ENCODE measurements at places on chromosomes 16 and 17.

DNA sequence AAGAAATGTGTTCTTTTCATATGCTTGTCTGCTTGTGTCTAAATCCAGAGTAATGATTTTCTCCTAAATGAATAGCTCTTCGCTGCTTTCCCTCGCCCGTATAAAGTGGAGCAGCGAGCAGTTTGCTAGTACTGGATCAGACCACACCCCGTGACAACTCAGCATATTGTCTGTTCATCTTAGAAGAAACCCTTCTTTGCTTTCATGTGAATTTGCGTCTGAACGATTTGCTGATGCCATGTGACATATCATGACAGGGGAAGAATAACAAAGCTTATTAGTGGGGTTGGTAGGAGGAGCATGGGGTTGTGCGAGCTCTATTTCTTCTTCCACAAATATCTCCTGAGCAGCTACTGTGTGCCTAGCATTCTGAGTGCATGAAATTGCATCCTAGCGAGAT lies 44.1 kb upstream of the CACNG4 start:
- no peak for DNase-seq

- peak; percentile 40 for DNase-seq
Measured at GRCh38 chr17:29059281-29059680, 16.3 kb downstream of the PIPOX start.

GRCh38 chr16:79536958-79537357 lies 63.6 kb downstream of the MAF start:
- DNase-seq, result no peak

DNA sequence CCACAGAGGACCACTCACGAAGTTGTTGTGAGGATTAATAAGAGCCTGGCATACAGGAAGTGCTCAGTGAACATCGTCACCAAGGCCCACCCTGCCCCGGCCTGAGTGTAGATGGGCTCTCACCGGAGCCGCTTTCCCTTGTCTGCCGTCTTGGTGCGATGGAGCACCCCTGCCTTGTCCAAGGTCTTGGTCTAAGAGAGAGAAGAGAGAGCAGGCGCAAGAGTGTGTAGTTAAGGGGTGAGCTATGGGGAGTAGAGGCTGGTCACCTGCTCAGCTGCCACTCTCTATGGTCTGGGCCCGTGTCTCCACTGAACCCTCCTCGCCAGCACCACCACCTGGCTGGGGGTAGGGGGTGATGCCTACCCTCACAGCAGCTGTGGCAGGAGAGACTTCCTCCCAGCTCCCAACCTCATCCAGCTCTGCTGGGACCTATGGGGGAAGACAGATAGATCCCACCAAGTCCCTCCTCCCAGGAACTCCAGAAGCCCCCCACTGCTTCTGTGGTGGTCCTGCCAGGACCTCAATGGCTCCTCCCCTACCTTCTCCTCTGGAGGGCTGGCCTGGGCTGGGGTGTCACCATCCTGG lies 28.7 kb downstream of the ARHGAP27 start:
- no peak for DNase-seq

- no peak for DNase-seq
Measured at GRCh38 chr17:21330436-21331160, 45.6 kb upstream of the KCNJ12 start.

DNA sequence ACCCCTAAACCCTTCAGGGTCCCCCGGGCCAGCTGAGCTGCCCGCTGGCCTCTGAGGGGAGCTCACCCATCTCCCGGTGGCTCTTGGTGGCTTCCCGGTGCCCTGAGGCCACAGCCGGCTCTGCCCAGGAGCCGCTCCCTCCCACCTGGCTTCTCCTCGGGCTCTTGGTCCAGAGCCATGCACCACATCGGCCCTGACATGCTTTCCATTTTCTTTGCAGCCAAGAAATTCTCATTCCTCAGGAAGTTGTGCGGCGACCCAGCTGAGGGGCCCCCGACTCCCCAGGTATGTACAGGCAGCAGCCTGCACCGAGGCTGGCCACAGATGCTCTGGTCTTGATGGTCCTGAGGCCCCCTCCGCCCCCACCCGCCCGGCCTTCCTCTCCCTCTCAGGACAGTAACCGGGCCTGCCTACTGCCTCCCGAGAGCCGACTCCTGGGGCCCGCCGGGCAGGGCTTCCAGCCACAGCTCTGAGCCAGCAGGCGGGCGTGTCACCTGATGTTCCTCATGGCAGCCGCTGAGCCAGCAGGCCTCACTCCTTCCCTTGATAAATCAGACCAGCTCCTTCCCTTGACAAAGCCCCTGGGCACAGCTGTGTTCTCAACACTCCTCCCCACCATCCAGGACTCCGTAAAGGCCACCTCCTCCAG lies 28.4 kb upstream of the ZFPM1 start:
- DNase-seq, result no peak

DNA sequence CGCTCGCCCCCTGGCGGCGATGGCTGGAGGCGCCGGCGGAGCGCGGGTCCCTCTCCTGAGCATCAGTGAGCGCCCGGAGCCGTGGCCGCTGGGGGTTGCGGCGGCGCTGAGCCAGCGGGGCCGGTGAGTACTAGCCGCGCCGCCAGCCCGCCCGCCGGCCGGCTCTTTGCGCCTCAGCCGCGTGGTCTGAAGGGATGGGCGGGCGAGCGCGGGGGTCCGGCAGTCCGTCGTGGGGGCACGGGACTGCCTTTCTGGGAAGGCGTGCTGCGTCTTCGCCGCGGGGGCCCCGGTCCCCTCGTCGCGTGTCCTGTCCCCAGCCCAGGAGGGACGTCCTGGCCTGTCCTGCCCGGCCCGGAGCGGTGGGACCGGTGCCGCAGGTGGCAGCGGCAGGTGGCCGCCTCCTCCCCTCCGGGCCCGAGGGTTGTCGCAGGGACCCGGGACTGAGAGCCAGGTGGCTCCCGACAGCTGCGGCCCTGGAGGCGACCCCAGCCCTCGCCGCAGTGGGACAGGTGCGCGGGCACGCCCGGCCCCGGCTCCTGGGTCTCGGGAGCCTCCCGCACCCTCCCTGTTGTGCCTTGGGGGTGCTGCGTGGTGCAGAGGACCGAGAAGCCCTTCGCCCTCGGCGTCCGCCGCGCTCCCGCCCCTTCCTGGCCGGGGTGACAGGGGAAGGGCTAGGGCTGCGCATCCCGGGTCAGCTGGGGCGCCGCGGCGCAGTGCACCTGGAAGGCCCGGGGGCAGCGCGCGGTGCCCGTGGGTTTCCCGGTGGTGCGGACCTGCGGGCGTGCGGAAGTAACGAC lies at the start of gene SPECC1:
TSS of gene SPECC1 (plus strand) at position 58 of the 797 bp plus-strand sequence. CDS start 87,293 bp downstream, outside the sequence.
- no peak for DNase-seq

DNA sequence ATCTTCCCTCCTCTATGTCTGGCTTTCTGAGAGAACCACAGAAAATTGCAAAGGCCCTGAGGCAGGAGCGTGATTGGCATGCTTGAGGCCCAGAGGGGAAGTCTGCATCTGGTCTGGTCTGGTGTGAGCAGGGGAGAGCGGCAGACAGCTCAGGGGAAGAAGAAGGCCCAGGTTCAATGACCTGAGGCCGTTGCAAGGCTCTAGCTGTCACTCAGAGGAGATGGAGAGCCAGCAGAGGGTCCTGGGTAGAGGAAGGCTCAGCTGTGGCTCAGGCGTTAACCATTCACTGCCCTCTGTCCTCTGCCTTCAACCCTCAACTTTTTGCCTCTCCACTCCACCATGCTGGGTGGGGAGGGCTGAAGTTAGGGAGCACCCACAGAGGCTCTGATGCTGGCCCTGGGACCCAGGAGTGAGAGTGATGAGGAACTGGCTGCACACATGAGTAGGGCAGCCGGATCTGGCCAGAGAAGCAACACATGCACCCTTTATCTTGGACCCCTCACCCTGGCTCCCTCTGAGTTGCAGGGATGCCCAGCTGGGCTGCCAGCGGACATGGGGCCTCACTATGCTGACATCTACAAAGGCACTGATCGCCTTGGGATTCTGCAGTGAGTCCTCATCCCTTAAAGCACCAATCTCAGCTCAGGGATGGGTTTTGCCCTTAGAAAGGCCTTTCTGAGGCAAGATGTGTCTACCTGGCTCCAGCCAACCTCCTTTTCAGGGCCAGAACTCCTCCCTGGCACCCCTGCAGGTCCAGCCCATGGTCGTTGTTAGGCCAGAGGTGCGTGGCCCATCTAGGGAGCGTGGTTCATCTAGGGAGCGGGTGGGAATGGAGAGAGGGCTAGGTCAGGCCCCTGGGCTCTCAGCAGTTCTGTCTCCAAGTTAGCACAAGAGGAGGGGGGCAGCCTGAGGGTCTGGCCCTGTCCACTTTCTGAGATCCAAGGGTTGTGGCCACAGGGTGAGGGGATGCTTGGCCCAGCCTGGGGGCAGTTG lies 7.7 kb upstream of the KRTAP17-1 start:
- DNase-seq, result no peak

DNA sequence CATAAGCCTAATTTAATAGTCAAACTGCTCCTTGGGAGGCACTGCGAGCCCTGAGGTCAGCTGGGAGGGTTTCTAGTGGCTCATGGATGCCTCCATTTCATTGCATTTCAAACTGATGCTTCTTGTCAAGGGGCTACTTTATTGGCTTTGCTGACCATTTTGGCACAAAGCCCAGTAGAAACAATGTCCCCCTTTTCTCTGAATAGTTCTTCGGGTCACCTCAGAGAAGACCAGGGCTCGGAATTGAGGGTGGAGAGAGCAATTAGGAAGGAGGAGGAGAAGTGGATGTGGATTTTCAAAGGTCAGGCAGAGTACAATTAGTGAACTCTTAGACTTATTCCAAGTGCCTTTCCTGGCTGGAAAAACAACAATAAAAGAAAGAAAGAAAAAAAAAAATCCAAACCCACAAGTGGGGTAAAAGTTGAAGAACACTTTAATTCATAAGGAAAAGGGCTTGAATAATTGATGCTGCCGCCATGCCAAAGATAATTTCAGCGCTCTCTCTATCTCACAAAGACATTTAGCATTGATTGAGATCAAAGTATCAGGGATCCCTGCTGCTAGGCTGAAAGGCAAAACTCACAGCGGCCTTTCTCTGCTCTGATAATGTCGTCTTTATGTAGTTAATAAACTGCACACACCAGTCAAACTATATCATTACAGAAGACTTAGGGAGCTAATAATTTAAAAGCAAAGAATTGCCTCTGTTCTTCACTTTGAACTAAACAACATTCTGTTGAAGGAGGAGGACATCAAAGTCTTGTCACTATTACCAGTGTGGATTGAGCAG lies 122.7 kb downstream of the RGS9 start:
- no peak for DNase-seq

DNA sequence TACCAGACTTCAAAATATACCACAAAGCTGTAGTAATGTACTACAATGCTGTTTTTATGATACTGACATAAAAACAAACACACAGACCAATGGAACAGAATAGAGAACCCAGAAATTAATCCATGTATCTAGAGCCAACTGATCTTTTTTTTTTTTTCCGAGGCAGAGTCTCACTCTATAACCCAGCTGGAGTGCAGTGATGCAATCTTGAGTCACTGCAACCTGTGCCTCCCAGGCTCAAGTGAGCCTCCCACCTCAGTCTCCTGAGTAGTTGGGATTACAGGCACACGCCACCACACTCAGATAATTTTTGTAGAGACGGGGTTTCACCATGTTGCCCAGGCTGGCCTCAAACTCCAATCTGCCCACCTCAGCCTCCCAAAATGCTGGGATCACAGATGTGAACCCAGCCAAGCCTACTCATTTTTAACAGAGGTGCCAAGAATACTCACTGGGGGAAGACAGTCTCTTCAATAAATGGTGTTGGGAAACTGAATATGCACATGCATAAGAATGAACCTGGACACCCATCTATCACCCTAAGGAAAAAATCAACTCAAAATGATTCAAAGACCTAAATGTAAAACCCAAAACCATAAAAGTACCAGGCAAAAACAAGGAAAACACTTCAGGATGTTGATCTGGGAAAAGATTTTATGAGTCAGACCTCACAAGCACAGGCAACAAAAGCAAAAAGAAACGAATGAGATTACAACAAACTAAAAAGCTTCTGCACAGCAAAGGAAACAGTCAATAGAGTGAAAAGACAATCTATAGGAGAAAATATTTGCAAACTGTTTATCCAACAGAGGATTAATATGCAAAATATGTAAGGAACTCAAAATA lies 63.1 kb downstream of the STX8 start:
- DNase-seq, result peak; percentile 60

Measured in foreskin keratinocyte (primary cell).